ENCODE measurements at places on chromosomes 12 and 14.

GRCh38 chr12:97745406-97746101 lies 282.9 kb downstream of the RMST start:
- DNase-seq = no peak

- no peak for DNase-seq
Measured at GRCh38 chr14:65100922-65101541, 1.3 kb downstream of the MAX start.

DNA sequence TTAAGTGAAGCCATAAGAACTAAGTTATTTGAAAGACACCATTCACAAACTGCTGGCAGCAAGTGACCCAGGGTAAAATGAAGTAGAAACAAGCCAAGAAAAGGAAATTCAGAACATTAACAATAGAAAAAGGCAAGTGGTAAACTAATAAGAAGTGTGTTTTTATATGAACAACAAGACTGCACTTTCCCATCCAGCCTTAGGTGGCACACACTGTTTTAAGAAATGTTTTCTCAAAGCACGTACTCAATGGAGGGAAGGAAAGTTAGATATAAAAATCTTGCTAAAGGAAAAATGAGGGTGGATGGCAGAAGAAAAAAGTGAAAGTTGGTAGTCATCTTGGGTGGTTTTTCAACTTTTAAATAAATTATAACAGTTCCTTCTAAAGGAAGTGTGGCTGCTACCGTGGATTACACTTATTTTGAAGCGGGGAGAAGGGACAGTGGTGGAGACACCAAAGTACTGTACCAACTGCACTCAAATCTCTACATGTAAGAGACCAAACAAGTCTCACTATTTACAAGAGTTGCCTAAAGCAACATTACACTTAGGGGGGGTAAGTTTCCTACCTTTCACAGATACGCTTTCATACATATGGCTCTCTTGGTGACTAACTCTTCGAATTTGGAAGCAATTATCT lies 58.8 kb downstream of the SEL1L start:
- DNase-seq = no peak

DNA sequence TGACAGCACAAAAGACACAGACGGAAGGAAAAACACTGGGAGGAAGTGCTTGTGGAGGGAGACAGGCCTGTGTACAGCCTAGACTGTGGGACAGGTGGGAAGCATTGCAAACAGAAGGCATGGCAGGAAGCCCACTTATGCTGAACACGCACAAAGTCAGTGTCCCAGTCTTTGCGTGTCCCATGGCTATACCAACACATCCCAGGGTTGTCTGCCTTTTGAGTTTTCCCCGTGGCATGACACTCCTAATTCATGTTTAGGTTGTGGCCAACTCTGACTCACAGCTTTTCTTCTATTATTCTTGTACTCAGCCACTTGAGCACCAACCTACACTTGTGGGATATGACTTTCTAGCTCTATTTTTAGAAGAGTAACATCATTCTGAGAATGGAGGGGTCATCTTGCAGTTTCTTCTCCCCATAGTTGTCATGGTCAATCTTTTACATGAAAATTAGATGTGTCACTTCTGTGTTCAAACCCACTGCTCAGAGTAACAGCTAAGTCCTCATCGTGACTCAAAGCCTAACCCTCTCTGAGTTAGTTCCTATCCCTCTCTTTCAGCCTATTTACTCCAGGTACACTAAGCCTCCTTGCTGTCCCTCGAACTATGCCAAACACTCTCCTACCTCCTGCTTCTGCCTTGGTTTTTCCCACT lies 27.5 kb upstream of the JPH4 start:
- no peak for DNase-seq

DNA sequence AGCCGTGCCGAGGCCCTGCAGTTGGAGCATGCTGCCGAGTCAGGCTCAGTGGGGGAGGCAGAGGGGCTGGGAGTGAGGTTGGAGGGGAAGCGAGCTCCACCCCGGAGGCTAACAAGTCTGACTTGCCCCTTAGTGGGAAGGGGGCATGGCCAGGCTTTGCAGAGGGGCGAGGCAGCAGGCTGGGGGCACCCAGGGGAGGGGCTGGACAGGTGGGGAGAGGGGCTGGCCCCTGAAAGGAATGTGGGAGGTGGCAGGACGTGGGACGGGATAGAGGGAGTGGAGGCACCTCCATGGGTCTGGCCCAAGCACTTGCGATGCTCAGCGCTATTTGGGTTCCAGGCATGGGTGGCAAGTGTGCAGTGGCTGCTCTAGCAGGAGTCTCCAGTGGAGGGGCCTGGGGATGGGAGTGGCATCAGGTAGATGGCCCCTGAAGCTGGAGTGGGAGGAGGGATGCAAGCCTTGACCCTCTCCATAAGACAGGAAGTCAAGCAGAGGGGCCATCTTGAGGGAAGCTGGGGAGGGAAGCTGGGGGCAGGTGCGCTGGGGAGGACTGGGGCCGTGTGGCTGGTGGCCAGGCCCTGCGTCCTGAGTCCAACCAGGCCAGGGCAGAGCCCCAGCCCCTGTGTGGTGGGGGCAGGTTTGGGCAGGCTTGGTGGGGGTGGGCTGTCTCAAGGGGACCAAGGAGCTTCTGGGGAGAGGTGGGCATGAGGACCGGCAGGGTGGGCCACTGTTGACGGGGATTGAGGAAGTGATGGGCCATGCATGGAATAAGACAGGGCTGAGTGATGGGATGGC lies 2.6 kb downstream of the TRMT61A start:
- DNase-seq = no peak

GRCh38 chr14:100131181-100131580 lies 28.3 kb downstream of the DEGS2 start:
- DNase-seq = no peak

DNA sequence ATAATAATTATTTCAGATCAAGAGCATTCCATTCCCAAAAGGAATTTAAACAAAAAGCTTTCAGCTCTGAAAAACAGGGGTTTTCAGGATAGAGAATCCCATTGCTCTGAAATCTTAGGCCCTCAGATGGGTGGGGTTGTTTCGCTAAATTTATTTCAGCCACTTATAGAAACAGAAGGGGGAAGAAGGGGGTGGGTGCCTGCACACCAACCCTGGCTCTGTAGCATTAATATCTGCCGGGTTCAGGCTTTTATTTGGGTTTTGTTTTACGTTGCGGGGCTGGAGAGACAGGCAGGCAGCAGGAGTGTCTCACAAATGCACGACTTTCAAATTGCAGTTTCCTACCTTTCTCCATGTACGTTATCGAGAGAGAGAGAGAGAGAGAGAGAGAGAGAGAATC lies 12.5 kb upstream of the ZFP36L1 start:
- DNase-seq = no peak

DNA sequence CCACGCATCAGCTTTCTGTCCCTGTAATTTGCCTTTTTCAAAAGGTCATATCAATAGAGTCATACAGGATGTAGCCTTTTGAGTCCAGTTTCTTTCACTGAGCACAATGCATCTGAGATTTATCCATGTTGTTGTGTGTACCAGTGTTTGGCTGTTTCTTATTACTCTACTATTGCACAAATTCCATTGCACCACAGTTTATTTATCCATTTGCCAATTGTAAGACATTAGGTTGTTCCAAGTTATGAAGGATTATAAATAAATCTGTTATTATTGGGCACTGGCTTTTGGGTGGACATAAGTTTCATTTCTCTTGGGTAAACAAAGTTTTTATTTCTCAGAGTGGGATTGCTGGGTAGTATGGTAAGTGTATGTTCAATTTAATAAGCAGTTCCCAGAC lies 68.3 kb upstream of the TBPL2 start:
- DNase-seq = no peak

DNA sequence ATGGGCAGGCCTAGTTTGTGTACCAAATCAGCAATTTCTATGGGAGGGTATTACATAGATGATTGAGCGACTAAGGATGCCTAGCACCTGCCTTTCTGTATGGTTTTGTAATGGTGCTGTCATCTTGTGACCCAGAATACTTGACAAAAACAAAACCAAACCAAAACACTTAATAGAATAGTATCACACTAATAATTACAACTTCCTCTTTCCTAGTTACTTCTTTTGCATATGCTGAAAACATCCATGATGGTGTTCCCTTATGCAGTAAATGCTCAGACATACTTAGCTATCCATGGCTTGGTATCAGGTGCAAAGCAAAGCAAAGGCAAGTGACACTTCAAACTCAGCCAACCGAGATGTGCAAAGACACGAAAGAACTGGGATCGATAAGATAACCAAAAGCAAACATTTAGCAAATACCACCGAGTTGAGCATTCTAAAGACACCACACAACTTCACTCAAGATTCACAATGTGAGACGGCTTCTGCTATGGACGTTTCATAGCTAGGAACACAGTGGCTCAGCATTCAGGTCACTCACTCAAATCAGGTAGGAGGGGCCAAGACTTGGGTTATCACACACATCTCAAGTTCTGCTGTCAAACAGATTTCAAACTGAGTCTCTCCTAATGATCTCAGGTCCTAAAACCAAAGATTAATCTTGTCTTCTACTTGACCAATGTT lies 24.3 kb downstream of the PPP1CC start:
- no peak for DNase-seq

DNA sequence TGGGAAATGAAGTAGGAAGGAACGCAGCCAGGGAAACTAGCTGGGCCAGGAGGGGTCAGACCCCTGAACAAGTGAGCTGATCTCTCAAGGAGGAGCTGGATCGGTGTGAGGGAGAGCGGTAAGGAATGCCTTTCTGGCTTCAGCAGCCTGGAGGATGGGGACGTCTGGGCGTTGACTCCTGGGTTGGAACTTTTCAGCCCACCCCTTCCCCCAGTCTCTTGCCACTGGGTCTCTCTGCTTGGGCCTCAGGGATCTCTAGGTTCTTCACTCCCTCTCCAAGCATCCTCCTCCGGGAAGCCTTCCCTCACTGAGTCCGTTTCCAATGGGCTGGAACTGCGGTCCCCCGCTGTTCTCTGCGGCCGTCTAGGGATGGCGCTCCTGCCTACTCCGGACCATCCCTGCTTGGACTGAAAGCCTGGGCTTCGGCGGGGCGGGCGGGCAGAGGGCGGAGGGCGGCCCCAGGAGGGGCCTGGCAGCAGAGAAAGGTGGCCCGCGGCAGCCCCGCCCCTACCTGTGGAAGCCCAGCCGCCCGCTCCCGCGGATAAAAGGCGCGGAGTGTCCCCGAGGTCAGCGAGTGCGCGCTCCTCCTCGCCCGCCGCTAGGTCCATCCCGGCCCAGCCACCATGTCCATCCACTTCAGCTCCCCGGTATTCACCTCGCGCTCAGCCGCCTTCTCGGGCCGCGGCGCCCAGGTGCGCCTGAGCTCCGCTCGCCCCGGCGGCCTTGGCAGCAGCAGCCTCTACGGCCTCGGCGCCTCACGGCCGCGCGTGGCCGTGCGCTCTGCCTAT lies at the start of gene KRT7:
Gene KRT7, plus strand, starts transcription at position 570 of the 788 bp plus-strand sequence. Its CDS starts 54 bp downstream, at position 624.
- DNase-seq = no peak

DNA sequence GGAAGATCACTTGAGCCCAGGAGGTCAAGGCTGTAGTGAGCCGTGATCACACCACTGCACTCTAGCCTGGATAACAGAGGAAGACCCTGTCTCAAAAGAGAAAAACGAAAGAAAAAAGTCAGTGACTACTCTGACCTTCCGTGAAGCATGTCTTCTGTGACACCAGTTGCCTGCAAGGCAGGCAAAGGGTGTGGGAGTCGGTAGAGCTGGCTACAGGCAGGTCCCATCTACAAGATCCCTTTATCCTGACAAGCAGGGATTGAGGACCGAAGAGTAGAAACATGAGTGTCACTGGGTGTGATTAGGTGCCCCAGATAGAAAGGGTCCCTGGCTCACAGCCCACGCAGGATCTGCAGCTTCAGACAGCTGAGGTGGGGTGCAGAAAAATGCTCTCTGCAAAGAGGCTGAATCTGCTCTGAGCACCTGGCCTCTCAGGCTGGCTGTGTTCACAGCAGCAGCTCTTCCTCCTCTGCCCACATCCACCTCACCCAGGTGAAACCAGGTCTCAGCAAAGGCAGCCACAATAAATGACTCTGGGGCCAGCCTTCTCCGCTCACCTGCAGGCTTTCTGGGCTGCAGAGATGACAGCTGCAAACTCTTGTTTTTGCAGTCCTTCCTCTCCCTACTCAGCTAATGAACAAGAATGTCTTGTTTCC lies 28.6 kb upstream of the HSP90B1 start:
- peak; percentile 56 for DNase-seq

- DNase-seq = no peak
Measured at GRCh38 chr12:111444925-111445725, 39.4 kb downstream of the SH2B3 start.

All from NCI-H1105 (cell line).